AML-193 (cell line): ENCODE measurements at places on chromosomes 4 and X.

DNA sequence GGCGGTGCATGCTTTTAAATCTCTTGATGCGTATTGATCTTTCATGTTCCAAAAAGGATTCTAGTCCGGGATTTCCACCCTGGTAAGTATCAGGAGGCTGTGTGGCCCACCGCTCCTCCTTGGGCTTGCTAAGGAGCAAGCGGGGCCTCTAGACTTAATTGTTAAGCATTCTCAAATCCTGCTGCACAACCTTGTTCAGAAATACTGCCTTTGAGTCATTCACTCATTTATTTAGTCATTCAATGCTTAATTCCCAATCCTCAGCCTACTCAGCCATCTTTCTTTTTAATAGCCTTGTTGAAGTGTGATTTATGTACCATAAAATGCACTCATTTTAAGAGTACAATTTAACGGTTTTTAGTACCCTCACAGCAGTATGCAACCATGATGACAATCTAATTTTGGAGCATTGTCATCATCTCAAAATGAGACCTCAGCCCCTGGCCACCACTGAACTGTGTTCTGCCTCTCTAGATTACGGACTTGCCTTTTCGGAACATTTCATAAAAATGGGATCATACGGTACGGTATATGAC lies 15.6 kb upstream of the SLC2A9 start:
- DNase-seq: no peak

- DNase-seq: no peak
These were observed 15.4 kb downstream of the SNX12 start for GRCh38 chrX:71052721-71053120.

DNA sequence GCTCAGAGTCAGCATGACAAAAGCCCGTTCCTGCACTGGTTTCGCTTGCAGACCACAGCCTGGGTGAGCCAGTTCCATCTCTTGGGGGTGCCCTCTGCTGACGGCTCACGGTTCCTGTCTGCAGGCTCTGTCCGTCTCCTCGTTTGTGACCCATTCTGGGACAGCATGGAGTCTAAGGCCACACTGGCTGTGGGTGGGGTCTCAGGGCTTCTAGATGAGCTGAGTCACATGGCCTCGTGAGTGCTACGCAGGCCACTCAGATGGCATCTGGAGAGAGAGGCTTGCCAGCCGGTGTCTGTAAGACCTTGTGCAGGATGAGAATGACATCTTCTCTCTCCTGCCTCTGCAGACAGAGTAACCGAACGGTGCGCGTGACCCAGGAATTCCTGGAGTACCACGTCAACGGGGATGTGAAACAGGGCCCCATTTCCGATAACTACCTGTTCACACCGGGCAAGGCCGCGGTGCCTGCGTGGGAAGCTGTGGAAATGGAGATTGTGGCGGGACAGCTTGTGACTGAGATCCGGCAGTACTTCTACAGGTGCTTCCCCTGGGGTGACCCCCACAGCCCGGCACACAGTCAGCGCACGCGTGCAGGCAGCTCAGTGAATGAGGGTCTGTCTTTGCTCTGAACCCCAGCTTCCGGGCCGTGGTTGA lies 31.6 kb upstream of the MRFAP1 start:
- DNase-seq: no peak

DNA sequence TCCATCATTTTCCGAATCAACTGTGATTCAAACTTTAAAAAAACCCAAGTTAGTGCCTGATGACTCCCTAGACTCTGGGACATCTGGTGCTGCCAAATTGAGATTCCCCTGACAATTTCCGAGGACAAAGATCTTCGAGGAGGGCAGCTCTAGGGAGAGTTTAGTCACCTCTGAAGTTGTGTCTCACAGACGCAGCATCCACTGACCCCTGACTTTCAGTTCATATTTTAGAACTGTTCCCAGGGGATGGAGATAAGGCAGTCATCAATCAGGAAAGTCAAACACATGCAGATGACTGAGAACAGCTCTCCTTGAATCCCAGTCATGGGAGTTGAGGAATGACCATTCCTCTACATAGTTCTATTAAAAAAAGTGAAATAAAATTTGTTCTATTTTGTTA lies 643.9 kb downstream of the TRIML1 start:
- DNase-seq: no peak

DNA sequence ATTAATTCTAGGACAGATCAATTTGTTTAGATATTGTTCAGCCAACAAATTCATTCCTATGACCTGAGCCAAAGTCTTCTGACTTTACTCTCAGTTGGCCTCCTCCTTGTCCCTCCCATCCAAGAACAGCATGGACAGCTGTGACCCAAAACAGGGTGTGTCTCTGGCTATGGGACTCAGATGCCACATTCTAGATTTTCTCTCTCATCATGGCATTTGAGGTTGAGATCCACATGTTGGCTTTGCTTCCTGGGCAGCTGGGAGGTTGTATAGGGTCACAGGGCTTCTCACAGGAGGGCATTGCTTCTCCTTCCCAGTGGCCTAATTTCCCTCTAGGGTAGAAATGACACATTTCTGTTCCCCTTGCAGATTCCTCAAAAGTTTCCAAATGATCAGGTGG lies 22.6 kb upstream of the EGF start:
- no peak for DNase-seq

- DNase-seq: no peak
These were observed 80.4 kb downstream of the LDB2 start for GRCh38 chr4:16818005-16818404.

- DNase-seq: no peak
These were observed 69.1 kb downstream of the PSAPL1 start for GRCh38 chr4:7365462-7366179.

DNA sequence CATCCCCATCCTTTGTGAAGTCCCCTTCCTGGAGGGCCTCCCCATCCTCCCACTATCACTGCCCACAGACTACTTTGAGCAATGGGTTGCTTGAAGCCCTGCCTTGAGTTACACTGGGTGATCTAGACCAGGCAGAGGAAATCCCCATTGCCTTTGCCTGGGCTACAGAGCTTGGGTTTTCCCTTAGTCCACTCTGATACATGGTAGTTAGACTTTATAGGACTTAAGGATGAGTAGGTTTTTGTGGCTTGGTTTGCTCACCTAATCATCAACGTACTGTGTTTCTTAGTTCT lies 56.6 kb downstream of the TMEM131L start:
- no peak for DNase-seq

GRCh38 chr4:6742989-6743388 lies 27.0 kb downstream of the BLOC1S4 start:
- DNase-seq: no peak

- no peak for DNase-seq
These were observed 76.9 kb upstream of the SCOC start for GRCh38 chr4:140296335-140297220.

GRCh38 chrX:11867610-11868345 lies 109.7 kb downstream of the MSL3 start:
- DNase-seq: no peak

GRCh38 chr4:68299492-68300457 lies 50.1 kb downstream of the YTHDC1 start:
- no peak for DNase-seq

DNA sequence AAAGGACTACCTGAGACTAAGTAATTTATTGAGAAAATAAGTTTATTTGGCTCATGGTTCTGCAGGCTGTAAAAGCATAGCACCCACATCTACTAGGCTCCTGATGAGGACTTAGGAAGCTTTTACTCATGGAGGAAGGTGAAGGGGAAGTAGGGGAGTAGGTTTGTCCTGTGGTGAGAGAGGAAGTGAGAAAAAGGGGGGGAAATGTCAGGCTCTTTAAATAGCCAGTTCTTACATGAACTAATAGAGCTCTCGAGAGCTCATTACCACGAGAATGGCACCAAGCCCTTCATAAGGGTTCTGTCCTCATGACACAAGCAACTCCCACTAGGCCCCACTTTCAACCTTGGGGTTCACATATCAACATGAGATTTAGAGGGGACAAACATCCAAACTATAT lies 125.5 kb upstream of the NRK start:
- no peak for DNase-seq

GRCh38 chr4:138298866-138299265 lies 56.7 kb upstream of the SLC7A11 start:
- peak; percentile 44 for DNase-seq

DNA sequence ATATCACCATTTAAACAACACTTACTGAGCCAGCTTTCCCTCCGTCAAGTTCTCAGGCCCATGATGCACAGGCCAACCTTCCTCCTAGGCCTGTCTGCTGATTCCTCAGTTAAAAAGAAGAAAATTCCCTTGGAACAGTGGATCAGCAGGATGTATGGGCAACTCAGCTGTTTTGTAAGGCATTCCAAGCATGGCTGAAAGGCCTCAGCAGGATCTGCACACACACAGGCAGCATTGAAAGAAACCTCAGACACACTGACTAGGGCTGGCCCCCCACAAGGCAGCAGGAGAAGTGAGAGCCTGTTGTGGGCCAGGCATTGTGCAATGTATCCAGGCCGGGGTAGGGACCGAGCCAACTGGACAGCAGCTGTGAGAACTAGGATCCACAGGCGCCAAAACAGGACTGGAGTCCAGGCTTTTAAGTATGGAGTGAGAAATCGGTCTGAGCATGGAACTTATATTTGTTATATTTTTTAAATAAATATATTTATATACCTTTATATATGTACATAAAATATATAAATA lies 171.4 kb downstream of the NWD2 start:
- no peak for DNase-seq

GRCh38 chrX:52363247-52363883 lies 5.5 kb upstream of the XAGE2 start:
- no peak for DNase-seq

GRCh38 chr4:8344377-8344776 lies 74.8 kb downstream of the HTRA3 start:
- DNase-seq: no peak

DNA sequence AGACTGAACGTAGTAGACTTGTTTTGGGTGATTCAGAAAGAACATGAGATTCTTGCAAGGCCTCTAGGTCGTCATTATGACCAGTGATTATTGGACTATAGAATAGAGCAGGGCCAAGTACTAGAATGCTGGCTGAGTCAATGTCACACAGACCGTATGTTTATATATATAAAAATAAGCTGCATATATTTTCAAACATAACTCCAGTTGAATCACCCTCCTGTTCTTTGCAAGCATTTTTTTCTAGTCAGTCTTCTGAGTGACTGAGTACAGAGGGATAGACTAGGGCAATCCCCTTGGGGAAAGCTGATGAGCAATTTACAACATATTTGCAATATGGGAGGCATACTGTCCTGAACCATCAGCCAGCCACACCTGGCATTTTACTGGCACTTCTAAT lies 48.4 kb upstream of the PRPS1 start:
- DNase-seq: no peak

- DNase-seq: no peak
These were observed 422.5 kb downstream of the ZIC3 start for GRCh38 chrX:137988470-137988869.

GRCh38 chr4:163875327-163875726 lies 380.8 kb downstream of the TMA16 start:
- DNase-seq: no peak

DNA sequence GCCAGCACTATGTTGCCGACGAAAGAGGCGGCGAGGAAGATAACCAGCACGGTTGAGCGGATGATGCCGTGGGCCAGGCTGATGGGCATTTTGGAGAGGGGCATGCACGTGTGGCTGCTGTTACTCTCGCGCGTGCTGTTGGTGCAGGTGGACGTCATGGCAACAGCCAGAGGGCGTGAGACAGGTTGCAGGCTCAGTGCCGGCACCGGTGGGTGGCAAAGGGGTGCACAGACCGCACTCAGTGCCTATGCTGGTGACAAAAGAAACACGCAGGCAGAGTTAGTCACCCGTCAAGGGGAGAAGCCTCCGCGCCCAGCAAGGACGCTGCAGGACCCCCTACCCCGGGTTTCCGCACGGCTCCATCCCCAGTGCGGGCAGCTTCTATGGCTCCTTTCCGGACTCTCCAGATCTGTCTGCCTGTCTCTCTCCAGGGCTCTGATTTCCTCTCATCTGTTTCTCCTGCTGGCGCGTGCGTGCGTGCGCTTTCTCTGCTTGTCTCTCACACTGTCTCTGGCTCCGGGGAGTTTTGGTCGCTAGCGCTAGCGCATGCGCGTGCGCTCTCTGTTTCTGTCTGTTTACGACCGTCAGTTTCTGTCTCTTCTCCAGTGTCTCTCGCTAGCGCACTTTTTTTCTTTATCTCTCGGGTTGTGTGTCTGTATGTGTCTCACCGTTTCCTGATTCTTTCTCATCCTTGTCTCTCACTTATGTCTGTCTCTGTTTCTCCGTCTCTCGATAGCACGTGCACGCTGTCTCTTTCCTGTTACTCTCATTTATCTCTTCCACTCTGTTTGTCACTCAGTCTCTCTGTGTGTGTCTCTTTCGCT lies 2.1 kb downstream of the GPR101 start:
- DNase-seq: no peak

- peak; percentile 13 for DNase-seq
These were observed 94.9 kb upstream of the SHISA3 start for GRCh38 chr4:42302348-42302747.

DNA sequence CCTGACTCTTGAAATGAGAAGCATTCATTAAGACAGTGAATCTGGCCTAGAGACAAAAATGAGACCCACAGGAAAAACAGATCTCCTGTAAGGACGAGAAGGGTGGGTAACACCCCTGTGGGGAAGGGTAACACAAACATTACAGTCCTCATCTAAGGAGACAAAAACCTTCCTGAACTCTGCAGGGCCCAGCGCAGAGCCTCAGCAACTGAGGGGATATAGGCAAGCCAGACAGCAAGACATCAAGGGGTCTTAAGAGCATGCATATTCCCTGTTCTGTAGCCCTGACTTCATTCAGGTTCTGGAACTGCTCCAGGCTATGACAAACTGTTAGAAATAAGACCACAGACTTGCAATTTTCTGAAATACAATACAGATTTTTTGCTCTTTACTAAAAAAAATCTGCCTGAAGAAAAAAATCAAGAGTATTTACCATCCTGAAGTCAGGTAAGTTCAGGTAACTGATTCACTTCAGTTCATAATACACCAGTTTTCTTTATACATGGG lies 15.5 kb downstream of the COX18 start:
- no peak for DNase-seq

DNA sequence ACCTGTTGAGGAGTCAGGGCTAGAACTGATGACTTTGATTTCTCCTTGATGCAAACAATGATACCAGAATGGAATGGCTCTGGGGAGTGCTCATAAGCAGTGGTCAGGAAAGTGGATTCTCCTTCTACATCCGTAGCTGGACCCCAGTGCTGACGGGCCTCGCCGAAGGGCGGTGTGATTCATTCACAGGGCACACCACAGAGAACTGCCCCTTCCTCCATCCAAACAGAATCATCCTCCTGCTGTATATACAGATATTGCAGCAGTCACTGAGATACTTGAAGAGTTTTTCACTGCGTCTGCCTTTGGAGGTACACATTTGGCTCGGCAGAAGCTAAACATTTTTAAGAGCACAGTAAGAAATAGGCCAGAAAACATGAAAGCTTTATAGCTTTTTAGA lies 7.3 kb upstream of the DCTD start:
- no peak for DNase-seq

DNA sequence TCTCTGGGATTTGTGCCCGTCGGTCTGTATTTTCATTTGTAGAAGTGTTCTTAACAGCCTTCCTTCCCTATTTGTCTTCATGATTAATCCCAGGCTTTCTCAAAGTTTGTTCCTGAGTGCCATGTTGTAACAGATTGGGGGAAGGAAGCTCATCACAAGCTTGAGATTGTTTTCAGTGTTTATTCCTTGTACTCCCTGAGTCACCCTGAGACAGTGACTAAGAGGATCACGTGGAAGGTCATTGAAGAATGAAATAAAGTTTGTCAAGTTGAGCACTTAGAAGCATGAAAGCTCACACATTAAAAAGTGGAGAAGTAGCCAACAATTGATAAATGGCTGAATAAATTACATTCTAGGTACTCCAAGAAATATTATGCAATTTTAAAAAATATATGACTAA lies 153.5 kb upstream of the FAM241A start:
- DNase-seq: no peak

GRCh38 chr4:165006886-165007285 lies 24.9 kb upstream of the TRIM60 start:
- DNase-seq: no peak
